CD4-positive, alpha-beta T cell treated with Interleukin-21 for 1 hour (primary cell): ENCODE measurements at places on chromosomes 1 and 21.

DNA sequence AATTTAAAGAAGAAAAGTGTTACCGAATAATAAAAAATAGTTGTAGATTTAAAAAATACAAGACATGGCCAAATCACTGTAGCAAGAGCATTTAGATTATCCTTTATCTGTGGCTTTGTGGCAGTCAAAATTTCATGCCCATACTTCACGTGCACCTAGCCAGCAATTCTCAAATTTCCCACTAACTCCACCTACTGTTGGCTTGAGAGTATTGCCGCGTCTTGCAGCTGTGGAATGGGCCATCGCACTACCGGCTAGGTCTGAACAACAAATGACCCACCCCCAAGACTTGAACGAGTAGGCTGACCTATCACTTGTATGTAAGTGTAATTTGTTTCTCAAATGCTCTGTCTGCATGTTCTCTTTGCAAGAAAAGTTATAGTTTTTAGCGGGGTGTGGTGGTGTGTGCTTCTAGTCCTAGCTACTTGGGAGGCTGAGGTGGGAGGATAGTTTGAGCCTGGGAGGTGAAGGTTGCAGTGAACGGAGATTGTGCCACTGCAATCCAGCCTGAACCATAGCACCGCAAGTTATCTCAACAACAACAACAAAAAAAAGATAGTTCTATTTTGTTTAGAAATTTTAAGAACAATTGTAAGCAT, 4.1 kb downstream of the KRTAP13-4 start:
- DNase-seq: peak; percentile 4

DNA sequence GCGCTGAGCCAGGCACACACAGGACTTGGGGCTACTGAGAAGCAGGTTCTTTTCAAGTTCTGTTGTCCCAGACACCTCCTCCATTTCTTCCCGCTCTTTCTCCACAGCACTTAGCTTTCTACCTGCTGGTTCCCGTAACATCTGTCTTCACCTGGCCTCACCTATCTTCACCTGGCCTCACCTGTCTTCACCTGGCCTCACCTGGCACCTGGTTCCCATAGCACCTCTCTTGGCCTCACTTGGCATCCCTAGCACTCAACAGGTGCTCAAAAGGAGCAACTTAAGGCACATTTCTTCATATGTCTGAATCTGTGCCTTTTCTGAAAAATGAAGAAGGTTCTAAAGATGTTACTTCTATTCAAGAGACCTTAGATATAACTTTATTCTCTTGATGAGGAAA, 10.4 kb downstream of the KCNK1 start:
- no peak for DNase-seq

DNA sequence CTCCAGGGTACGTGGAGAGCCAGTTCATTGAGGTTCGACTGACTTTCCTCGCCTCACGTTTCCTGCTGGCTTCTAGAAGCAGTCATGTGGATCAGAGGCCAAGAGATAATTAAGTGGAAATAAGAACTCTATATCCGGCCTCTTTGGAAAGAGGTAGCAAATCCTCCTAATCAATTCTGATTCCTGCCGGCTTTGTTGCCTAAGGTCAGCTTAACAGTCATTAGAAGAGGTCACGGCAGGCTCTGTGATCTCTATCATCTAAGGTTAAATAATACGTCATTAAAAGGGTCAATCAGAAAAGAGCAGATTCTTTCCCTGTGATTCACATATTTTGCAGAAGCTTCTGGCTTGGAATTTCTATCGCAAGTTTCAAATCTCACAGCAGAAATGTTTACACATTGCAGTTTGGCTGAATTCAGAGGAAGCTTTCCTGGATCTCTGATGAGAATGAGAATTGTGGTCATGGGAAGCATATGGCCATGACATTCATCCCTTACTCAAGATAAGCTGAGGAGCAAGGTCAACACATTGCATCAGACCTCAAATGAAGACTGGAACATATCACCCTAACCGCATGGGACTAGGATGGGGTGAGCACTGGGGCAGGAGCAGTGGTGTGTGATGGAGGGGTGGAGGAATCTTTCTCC, 189.4 kb downstream of the PBX1 start:
- DNase-seq: no peak

DNA sequence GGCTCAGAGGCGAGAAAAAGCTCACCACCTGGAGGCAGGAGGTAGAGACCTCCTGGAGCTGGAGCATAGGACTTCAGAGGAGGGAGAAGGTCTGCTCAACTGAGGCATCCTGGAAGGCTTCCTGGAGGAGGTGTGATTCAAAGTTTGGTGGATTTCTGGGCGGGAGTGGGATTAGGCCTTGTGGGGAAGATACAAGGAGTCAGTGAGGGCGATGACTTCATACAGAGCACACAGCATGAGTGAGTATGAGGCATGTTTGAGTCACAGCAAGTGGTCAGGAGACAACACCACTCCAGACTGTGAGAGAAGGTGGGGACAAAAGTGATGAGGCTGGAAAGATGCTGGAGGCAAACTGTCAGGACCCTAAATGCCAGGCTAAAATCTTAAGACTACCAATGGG, 77.6 kb downstream of the MATN1 start:
- DNase-seq: no peak

GRCh38 chr1:183543619-183544204, 46.5 kb downstream of the NCF2 start:
- DNase-seq: peak; percentile 61

GRCh38 chr1:226366290-226366689, 41.6 kb downstream of the PARP1 start:
- DNase-seq: no peak

DNA sequence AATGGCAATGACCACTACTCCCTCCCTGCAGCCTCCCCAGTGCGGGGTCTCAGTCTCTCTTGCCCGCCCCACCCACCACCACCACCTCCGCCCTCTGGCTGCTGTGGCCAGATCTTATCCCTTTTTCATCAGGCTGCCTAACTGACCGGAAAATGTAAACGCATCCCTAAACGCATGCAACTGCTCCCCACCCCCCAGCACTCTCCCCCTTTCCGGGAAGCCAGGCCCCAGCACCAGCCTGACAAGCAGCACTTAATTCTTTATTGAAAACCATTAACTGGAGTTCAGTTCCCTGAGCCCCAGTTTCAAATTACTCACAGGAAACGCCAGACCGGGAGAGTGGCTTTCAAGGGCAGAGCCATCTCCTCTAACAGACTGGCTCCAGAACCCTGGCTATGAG, 147.7 kb downstream of the DMRTA2 start:
- no peak for DNase-seq

DNA sequence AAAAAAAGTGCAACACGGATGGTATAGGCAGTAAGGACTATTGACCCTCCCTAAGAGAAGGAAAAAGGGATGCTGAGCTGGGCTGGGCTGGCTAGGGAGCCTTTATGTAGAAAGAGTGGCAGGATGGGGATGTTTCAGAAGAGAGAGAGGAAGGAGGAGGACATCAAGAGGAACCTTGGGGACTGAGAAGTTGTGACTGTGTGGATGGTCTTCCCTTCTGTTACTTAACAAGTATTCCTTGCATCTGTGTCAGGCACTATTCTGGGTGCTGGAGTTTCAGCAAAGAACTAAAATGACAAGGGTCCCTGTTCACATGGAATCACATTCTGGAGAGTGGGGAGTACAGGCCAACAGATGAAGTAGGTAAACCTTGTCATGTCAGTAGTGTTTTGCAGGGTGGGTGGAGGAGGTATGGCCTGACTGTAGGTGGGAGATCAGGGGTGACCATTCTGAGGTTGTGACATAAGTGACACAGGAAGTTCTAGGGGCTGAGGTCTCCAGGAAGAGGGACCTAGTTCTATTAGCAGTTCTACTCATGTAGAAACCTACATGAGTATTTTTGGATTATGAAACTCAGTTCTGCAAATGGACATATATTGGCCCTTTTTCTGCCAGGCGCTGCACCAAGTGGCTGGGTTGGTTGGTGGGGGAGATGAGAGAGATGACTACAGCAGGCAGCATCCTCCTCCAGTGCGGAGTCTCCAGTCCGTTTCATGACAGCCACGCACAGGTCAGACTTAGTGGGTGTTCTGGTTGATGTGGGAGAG, 53.8 kb downstream of the PRDM2 start:
- no peak for DNase-seq

DNA sequence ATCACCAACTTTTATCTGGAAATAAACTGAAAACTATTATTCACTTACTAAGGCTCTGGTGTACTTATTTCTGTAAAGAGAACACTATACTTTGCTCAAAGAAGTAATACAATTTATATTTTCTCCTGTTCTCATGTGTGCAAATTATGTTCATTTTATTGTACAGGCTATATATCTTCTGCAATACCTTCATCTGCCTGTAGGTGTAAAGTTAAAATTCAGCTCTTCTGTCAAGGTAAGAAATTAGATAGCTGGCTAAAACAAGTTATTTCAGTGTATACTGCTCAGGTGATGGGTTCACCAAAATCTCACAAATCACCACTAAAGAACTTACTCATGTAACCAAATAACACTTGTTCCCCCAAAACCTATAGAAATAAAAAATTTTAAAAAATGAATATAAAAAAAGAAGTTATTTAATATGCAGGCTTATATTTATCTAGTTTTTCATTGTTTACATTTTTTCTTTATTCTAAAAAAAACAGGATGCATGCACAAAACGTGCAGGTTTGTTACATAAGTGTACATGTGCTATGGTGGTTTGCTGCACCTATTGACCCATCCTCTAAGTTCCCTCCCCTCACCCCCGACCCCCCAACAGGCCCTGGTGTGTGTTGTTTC, 81.5 kb downstream of the PTGER3 start:
- peak; percentile 1 for DNase-seq

DNA sequence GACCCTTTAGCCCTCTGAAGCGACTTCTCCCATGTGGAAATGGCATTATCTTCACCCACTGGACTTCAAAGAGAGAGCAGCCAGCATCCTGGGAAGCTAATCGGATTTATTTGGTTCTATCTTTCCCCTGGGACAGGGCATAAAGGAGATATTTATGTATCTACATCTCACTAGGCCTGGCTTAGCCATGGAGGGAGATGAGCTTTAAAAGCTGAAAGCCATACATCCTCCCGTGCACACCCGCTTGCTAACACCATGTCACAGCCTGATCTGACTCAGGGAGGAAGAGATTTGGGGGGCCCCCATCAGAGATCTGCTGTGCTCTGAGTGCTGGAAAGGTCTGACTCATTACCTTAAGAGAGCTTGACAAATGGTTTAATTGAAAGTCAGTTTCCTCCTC, 155.9 kb downstream of the PLXNA2 start:
- no peak for DNase-seq

DNA sequence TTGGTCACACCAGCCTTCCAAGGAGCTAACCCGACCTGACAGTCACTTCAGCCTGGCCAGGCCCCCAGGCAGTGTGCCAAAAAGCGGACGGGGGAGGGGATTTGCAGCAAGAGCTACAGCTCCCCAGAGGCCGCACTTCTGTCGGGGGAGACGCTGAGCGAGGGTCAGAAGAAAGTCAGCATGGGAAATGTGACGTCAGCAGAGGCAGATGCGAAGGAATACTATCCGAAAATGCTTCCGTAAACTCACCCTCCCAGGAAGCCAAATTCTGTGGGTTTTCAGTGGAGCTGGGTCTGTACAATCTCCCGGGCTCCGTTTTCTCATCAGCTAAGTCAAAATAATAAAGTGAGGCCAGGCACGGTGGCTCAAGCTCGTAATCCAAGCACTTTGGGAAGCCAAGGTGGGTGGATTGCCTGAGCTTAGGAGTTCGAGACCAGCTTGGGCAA, 28.5 kb upstream of the ECE1 start:
- DNase-seq: no peak

GRCh38 chr1:35809114-35810095, 1.6 kb downstream of the AGO4 start:
- no peak for DNase-seq

GRCh38 chr1:198986442-198986841, 347.6 kb downstream of the PTPRC start:
- no peak for DNase-seq

GRCh38 chr1:193415256-193415655, 228.8 kb upstream of the B3GALT2 start:
- DNase-seq: no peak

DNA sequence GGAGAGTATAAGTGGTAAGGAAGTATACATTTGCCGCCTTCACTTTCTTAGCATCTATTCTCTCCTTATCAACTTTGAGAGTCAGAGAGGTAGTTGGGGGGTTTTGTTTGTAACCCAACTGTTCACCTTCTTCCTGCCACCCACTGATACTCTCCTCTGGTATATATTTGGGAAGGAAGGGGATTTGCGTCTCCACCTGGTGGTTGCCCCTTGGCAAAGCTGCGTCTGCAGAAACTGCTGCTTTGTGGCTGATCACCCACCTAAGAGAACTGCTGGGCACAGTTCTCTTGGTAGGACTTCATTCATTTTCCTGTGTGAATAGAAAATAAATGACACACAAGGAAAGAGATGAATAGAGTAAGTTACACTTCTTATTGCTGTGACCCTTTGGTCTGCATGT, 87.0 kb downstream of the SYT14 start:
- no peak for DNase-seq

GRCh38 chr1:157084720-157085119, 14.9 kb downstream of the ETV3L start:
- DNase-seq: no peak

- DNase-seq: no peak
These were observed 39.7 kb downstream of the CD34 start for GRCh38 chr1:207871117-207871649.

- no peak for DNase-seq
These were observed 19.3 kb downstream of the KAZN start for GRCh38 chr1:14617791-14618190.

- DNase-seq: no peak
These were observed 174.6 kb downstream of the TRIM33 start for GRCh38 chr1:114336360-114336759.

- no peak for DNase-seq
These were observed 161.3 kb downstream of the GALNT2 start for GRCh38 chr1:230228236-230228897.

GRCh38 chr1:9670085-9670484, 18.6 kb downstream of the PIK3CD start:
- DNase-seq: no peak

GRCh38 chr1:165650981-165651625, 20.1 kb downstream of the MGST3 start:
- DNase-seq: no peak

GRCh38 chr1:65119951-65120350, 28.1 kb upstream of the AK4 start:
- no peak for DNase-seq

DNA sequence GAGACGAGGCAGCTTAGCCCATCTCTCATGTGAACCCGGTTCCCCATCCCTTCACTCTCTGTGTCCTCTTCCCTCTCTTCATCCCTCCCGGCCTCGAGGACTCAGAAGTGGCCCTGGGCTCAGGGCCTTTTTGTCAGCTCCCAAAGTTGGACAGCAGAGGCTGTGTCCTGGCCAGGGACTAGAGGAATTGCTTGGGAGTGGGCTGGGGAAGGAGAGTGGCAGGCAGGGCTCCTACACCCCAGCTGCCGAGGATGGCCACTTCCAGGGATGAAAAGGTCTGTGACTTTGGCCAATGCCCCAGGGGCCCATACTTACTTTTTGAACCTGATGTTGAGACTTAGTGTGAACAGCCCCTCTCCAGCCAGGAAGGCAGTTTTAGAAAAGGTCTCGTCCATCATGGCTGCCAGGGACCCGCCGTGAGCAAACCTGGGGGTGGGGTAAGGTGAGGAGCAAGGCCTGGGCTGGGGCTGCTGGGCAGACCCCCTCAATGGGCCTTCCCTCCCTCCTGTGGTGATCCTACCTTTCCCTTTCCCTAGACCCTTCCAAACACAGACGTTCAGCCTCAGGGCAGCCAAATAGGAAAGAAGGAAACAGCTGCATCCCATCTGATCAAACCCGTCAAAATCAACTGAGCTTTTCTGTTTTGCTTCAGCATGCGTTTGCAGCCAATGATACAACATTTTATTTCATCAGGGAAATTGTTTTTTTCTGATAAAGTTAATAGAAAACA, 5.5 kb downstream of the THEM5 start:
- DNase-seq: no peak

- no peak for DNase-seq
These were observed 322.5 kb downstream of the HLX start for GRCh38 chr1:221201773-221202172.
